ENCODE measurements at places on chromosomes 1 and 21. TPM values are rescaled to one million over a fixed set of nuclear protein-coding genes. Genes with fewer than 3 reads are reported as not detected.

Gene ANKRD45
- not detected for total RNA-seq

Gene RBP7
- 4.6 TPM for total RNA-seq

Gene TBX15
- not detected for total RNA-seq

Gene PDE9A
- total RNA-seq: 0.11 TPM

Gene ADAMTSL4
- 3.5 TPM for total RNA-seq

Gene PLA2G2C
- total RNA-seq: not detected

Gene SYPL2
- 0.11 TPM for total RNA-seq

Gene LCE2A
- total RNA-seq: 0.79 TPM

Gene C21orf58
- 6.7 TPM for total RNA-seq

Gene SPRR1A
- total RNA-seq: not detected

Gene FNDC5
- total RNA-seq: not detected

Gene FCGR3B
- not detected for total RNA-seq

Gene CLCNKA
- total RNA-seq: not detected

Gene CAPZA1
- total RNA-seq: 185 TPM

Gene THEM5
- total RNA-seq: not detected

Gene RNASEL
- total RNA-seq: 12.6 TPM

Gene GBP5
- not detected for total RNA-seq

Gene LMOD1
- total RNA-seq: 0.22 TPM

Gene ZMYM1
- total RNA-seq: 10.6 TPM

Gene FLG2
- total RNA-seq: not detected

Gene CFAP74
- total RNA-seq: not detected

Gene PLEKHA6
- 22.9 TPM for total RNA-seq

Gene VTCN1
- total RNA-seq: 62.7 TPM

Gene KLHDC9
- total RNA-seq: 3.5 TPM

Gene UTP25
- total RNA-seq: 6.3 TPM

Gene FAAH
- 10.5 TPM for total RNA-seq

Gene PEAR1
- total RNA-seq: 3.3 TPM

Gene KCNE1
- total RNA-seq: under 0.01 TPM

Gene MX2
- 0.39 TPM for total RNA-seq

Gene TP73
- total RNA-seq: 0.39 TPM

Gene LINGO4
- not detected for total RNA-seq

Gene BLACAT1
- 2.5 TPM for total RNA-seq

Gene ZNF691
- 11.4 TPM for total RNA-seq

Gene GNPAT
- 26.7 TPM for total RNA-seq

Gene BTBD8
- 3.3 TPM for total RNA-seq

Gene UMODL1
- total RNA-seq: not detected

Gene ST6GALNAC5
- not detected for total RNA-seq

Gene CSRP1
- total RNA-seq: 568 TPM

Gene NBPF6
- not detected for total RNA-seq

Gene PGLYRP4
- total RNA-seq: not detected

Gene GUCA2B
- not detected for total RNA-seq

Gene GTF2B
- 34.2 TPM for total RNA-seq

Gene CHML
- 52.1 TPM for total RNA-seq

Gene INTS11
- 79.4 TPM for total RNA-seq

Gene PCSK9
- under 0.01 TPM for total RNA-seq

Gene PRKAB2
- 25.1 TPM for total RNA-seq
